ENCODE measurements at places on chromosomes 6 and 20.
A peak's percentile ranks its signal among the peaks of the same experiment; 100 is the strongest.

DNA sequence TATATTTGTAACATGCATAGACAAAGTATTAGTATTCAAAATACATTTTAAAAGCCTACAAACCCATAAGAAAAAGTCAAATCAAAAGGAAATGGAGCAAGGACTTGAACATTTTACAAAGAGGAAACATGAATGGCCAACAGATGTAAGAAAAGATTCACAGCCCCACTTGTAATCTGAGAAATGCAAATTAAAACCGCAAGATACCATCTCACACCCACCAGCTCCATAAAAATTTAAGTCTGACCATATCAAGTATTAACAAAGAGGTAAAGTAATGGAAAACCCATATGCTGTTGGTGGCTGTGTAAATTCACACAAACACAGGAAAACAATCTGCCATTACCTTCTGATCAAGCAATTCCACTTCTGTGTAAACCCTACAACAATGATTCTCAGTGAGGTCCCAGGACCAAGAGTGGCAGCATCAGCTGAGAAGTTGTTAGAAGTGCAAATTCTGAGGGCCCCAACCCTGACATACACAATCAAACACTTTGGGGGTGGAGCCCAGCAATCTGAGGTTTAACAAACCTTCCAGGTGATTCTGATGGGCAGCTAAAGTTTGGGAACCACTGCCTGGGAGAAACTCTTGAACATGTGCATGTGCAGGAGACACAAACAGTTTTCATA is 30.9 kb downstream of the BCL2L1 start:
- peak; percentile 37 for DNase-seq

DNA sequence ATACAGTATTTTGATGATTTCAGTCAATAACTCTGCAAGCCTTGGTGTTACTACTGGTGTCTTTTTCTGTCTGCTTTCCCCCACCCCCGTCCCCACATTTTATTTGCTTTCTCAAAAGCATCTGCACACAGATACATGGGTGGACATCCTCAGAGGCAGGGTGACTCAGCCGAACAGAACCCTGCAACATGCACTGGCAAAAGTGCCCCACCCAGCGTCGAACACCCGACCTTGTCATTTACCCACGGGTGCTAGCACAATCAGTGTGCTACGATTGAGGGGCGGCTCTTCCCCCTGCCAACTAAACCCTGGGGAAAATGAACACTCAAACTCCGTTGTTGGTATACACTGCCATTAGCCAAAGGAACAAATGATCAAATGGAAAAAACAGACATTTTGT is 115.9 kb upstream of the NAA20 start:
- no peak for DNase-seq

DNA sequence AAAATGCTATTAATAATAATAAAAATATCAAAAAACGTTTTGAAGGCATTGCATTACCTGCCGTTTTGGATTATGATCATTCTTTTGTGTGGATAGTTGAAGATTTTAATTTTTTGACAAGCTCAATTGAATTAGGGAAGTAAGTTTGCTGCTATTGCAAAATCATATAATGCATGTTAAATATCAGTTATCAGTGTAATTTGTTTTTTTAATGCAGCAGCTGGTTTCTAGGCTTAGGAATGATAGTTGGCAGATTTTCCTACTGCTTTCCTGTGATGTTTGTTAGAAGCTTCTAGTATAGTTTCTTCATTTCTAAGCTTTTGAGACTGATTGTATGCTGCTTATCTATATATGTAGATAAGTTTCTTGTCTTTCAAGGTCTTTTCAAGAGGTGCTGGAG is 99.0 kb downstream of the JARID2 start:
- DNase-seq = no peak

GRCh38 chr6:4802312-4802935 is 26.2 kb downstream of the CDYL start:
- no peak for DNase-seq

DNA sequence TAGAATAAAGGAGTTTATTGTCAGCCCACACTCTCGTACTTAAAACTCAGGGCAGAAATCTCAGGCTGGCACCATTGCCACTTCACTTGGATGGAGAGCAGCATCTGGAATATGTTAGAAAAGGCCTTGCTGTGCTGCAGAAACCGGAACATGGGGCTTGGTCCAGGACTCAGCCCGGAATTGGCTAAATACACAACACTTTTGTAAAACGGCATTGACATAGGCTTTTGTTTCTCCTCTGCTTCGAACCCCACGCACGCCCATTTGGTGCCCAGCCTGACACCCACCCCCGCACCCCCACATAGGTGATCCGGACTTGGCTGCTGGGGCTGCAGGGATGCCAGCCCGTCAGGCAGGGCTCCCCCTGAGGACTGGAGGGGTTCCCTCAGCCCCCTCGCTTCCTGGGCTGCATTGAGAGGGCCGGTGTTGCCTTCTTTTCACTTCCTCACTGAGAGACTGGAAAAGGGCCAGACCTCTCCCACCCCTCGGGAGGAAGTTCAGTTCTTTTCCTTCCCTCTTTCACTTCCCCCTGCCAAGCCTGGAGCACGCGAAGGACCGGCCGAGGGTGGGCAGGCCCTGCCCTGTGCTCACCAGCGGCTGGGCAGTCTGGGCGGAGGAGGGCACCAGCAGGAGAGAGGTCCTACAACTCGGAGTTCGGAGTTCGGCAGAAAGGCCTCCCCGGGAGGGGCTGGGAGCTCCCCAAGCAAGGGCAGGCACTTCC is 17.9 kb upstream of the CST3 start:
- DNase-seq = no peak

- DNase-seq = no peak
Observed at GRCh38 chr6:52549428-52549827, 27.4 kb downstream of the TRAM2 start.

DNA sequence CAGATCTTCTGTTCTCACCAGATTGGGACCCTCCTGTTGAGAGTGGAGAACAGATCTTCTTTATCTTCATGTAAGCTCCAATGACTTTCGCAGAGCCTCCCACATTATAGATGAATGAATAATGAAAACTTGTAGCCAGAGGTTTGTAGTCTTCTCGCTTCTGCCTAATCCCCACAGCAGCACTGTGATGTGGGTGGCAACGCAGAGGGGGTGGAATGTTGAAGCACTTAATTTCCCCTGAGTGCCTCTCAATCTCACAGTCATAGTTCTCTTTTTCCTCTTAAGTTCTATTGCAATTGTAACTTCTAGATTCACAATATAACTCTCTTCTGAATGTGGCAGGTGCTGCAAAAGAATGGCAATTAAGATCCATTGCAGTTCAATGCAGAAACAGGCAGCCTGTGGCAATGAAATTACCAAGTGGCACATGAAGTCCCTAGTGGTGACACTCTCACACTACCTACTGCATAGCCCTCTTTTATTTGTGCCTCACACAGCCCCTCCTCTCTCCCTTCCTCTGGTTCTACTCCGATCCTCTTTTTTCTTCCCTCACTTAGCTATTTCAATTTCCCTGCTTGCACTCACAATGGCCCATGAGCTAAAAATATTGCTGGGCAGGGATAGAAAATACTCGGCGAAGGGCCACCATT is 281.9 kb downstream of the UBE3D start:
- DNase-seq = no peak

DNA sequence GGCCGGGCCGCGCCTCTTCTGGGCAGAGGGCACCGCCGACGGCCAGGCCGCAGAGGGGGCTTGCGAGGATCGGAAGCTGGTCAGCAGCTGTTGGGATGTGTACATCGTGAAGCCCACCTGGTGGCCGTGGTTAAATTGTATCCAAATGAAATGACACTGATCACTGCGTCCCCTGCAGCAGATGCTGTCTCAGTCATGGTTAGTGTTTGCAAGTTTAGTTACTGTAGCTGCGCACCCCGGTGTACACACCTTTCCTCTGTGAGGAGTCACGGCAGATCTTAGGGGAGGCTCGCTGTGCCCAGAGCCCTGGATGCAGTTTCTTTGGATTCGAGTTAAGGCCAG is 653 bp downstream of the NAA20 start:
- no peak for DNase-seq

Measured in amniotic epithelial cell (primary cell).